Pancreas (tissue), 10 donors: ENCODE measurements at places on chromosomes 13 and 19. TPM values are rescaled to one million over a fixed set of nuclear protein-coding genes. Genes with fewer than 3 reads are reported as not detected.

DNA sequence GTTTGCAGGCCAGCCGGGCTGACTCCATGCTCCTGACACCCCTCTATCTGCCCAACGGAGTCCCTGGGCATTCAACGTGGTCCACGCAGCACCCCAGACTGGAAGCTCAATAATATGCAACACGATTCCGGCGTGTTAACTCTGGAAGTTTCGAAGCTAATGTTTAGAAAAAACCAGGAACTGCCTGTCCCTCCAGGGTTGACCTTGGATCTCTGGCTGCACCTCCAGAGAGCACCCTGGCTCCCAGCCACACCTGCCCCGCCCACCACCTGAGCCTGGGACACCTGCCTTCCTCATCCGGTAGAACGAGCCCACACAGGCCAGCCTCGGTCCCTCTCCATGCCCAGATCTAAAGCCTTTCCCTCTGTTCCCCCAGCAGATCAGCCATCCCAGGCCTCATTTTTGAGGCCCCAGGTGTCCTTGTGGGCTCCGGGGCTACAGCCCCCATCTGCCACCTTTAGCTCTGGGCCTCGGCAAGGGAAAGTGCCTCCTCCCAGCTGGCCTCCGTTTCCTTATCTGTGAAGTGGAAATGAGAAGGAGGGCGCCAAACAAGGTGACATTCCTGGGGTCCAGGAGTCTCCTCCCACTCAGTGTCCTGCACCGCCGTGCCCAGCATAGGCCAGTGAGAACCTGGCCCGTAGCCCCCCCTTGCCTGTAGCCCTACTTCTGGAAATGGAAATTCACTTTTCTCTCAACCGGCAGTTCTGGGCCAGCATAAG is 38.7 kb downstream of the KLF2 start:
- peaks cover 18% of the 10 kb centered on the region for H3K4me1 ChIP-seq
- H3K36me3 ChIP-seq: no peaks in the 10 kb centered on the region
- peak overlapping the region; percentile 2 for H3K4me3 ChIP-seq
- no peaks in the 10 kb centered on the region for H3K27me3 ChIP-seq
- DNase-seq: peak; percentile 93

- no peak overlapping the region for H3K4me3 ChIP-seq
- no peak overlapping the region for H3K27ac ChIP-seq
- no peaks in the 10 kb centered on the region for H3K36me3 ChIP-seq
Observed at GRCh38 chr13:47798906-47799305, 202.2 kb downstream of the SUCLA2 start.

DNA sequence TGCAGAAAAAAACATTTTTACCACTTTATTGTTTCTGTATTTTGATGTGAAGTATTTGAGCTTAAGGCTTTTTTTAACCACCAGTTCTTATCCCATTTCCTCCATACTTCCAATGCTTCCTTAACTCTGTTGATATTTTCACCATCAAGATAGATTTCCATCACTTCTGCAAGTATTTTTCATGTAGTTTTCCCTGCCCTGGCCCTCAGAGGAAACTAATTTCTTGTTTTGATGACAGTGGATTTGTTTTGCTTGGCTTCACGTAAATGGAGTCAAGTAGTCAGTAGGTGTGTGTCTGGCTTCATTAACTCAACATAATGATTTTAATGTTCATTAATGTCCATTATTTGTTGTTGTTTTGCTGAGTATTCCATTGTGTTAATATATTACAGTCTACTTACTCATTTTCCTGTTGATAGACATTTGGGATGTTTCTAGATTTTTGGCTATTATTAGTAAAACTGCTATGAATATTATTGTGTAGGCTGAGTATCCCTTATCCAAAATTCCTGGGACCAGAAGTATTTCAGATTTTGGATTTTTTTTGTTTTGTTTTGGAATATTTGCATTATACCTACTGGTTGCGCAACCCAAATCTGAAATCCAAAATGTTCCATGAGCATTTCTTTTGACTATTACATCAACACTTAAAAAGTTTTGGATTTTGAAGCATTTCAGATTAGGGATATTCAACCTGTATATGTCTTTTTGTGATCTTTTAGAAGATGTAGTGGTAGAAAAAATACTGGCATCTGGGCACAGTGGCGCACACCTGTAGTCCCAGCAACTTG is 23.3 kb downstream of the ZNF582 start:
- no peak overlapping the region for H3K27ac ChIP-seq
- no peak for DNase-seq
- no peaks in the 10 kb centered on the region for H3K4me1 ChIP-seq

DNA sequence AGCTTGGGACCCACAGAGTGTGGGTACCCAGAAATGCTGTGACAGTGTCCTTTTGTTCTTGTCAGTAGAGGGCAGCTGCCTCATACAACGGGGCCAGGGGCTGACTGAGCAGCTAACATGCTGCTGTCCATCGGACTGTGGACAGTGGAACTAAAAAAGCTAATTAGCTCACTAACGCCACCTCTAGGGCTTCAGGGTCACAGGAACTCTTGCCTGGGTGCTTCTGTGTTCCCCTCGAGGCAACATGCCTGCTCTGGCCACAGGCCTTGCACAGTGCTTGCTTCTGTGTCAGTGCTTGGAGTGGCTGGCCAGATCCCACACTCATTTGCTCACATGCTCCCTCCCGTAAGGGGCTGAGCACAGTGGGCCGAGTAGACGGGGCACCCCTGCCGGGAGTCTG is 377.0 kb downstream of the OLFM4 start:
- no peaks in the 10 kb centered on the region for H3K27me3 ChIP-seq
- H3K36me3 ChIP-seq: no peaks in the 10 kb centered on the region
- H3K4me3 ChIP-seq: no peak overlapping the region
- no peak for DNase-seq
- H3K27ac ChIP-seq: no peak overlapping the region

The ZNF841 gene
- 11.7 TPM for total RNA-seq
